ENCODE measurements at places on chromosomes 5 and 9.

- no peak for DNase-seq
These were observed 106.8 kb downstream of the PDE6A start for GRCh38 chr5:149837680-149838269.

DNA sequence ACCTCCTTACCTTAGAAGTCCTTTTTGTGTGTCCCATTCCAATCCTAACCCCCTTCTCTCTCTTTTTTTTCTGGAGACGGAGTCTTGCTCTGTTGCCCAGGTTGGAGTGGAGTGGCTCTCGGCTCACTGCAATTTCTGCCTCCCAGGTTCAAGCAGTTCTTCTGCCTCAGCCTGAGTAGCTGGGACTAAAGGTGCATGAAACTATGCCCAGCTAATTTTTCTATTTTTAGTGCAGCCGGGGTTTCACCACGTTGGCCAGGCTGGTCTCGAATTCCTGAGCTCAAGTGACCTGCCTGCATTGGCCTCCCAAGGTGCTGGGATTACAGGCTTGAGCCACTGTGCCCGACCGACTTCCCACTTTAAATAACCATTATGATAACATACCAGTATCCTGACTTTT is 17.5 kb downstream of the TMEM38B start:
- DNase-seq = no peak

DNA sequence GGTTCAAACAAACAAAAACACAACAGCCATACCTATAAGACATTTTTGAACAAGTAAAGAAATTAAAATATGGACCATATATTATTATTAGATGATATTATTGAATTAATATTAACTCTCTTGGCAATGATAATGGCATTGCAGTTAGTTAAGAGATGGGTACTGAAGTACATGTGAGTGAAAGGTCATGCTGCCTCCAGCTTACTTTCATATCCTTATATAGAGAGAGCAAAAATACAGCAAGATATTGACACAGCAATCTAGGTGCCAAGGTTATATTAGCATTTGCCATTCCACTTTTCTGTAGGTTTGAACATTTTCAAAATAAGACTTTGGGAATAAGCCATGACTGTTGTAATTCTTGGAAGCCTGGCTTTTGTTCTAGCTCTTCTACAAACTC is 6.1 kb downstream of the TNFSF8 start:
- DNase-seq = no peak

DNA sequence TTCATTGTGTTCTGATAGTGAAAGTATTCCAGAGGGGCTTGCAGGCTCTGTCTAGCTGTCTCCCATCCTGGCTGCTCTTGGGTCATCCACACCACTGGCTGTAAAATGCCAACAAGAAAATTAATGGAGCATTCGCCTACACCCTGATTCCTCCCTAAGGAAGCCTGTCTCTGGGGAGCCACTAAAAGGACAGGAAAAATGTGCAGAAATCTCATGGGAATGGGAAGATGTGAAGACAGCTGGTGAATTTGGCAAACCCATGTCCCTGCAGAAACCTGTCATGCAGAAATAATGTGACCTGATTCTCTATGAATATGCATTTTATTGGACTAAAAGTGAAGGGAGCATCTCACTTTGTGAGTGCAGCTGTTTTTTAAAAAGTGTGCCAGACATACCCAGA is 265.6 kb downstream of the TUSC1 start:
- no peak for DNase-seq

GRCh38 chr5:36450229-36451014 is 148.7 kb upstream of the RANBP3L start:
- no peak for DNase-seq

- DNase-seq = no peak
These were observed 52.9 kb upstream of the CD180 start for GRCh38 chr5:67249590-67249895.

DNA sequence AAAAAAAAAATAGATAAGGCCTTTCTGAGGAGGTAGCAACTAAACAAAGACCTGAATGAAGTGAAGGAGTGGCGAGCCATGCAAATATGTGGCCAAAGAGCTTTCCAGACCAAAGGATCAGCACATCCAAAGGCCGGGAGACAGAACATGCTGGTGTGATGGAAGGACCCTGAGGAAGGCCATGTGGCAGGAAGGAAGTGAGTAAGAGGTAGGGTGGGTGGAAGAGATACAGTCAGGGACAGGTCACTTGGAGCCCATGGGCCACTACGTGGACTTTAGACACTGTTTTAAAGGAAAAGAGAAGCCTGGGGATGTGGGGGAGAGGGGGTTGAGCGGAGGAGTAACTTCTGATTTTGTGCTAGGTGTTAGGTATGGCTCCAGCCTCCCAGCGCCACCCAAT is 31.3 kb downstream of the SPRY4 start:
- no peak for DNase-seq

DNA sequence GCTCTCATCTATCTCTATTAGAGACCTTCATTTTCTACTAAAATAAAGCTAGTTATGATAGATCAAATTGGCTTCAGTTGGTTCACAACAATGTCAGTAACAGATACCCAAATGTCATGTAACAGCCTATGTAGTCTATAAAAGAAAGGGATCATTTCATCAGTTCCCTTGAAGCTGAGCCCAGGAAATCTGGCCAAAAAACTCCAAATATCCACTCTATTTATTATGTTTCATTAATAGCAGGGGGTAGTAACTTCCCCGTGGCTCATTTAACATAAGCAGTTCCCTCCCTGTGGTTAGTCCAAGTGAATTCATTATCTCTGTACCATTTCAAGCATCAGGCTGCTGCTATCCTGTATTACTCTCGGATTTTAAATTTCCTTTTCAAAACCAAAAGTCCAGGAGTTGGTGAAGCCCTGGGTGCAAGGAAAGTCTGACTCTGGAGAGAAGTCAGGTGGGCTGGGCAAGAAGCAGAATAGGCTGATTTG is 66.0 kb downstream of the SH3PXD2B start:
- DNase-seq = no peak

GRCh38 chr9:94824411-94824810 is 97.9 kb downstream of the AOPEP start:
- no peak for DNase-seq
